ENCODE measurements at places on chromosomes 16 and 17.

DNA sequence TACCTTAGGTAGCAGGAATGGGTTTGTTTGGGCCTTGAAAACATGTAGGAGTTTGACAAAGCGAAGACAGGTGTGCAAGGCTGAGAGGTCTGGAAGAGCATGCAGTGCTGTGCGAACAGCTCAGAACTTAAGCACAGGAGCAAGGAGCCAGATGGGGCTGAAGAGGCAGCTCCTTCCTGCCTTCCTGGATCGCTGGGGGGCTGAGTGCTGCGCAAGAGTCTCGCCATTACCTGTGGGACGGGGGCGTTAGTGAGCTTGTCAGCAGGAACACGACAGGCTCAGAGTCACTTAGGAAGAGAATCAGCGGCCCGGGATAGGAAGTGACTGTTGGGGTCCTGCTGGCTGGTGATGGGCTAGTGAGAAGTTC is 464 bp upstream of the MRM1 start:
- no peak for DNase-seq

GRCh38 chr17:57357830-57358430 is 101.6 kb downstream of the MSI2 start:
- DNase-seq = no peak

GRCh38 chr17:42438600-42439567 is 15.8 kb upstream of the CAVIN1 start:
- DNase-seq = no peak

GRCh38 chr17:4503283-4504025 is 4.8 kb downstream of the SPNS2 start:
- no peak for DNase-seq

GRCh38 chr16:11156401-11156800 is 99.6 kb downstream of the SOCS1 start:
- DNase-seq = no peak

- DNase-seq = no peak
These were observed 37.1 kb downstream of the FANCA start for GRCh38 chr16:89779231-89779908.

DNA sequence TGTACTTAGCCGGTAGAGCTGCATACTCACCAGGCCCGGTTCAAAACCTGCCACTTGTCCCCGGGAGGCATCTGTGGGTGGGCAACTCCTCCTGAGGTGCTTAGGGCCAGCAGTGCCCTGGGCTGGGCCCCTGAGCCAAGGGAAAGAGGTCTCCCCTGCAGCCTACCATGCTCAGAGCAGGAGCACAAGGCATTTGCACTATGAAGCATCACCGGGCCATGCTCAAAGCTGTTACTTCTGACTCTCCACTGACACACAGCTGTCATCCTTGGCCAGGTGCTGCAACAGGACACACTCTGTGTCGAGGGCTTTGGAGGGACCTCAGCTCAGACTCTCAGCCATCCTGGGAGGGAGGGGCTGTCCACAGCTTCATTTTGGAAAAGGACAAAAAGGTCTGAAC is 37.2 kb downstream of the SLC38A8 start:
- no peak for DNase-seq

- DNase-seq = no peak
These were observed 3.1 kb upstream of the CORO7 start for GRCh38 chr16:4419402-4419959.

GRCh38 chr17:48567209-48567608 is 10.9 kb downstream of the HOXB4 start:
- DNase-seq = no peak

DNA sequence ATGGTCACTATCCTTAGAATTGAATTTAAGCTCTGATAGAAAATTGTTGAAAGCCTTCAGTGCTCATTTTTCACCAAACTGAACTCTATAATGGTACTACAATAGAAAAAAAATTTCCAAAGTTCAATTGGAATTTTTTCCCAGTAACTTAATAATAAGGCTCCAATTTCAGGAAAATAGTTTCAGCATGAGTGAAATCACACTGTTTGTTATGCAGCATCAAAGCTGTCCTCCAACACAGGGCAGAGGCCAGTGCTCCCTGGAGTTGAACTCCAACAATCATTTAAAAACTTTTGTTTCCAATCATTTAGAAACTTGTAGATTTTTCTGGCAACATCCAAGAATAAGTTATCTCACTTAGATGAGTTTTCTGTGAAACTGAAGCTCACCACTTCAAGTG is 103.1 kb upstream of the HSBP1 start:
- no peak for DNase-seq

DNA sequence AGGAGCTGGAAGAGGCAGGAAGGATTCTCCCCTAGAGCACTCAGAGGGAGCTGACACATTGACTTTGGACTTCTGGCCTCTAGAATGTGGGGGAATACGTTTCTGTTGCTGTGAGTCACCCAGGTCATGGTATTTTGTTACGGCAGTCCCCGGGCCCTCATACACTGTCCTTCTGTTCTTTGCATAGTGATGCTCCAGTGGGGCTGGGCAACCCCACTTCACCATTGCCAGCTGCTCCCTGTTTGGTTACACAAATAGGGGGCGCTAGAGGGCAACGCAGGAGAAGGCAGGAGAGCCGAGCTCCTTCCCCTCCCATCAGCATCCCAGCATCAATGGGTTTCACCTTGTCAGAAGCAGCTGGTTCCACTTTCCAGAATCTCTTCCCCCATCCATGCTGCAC is 257.7 kb upstream of the FOXF1 start:
- no peak for DNase-seq

DNA sequence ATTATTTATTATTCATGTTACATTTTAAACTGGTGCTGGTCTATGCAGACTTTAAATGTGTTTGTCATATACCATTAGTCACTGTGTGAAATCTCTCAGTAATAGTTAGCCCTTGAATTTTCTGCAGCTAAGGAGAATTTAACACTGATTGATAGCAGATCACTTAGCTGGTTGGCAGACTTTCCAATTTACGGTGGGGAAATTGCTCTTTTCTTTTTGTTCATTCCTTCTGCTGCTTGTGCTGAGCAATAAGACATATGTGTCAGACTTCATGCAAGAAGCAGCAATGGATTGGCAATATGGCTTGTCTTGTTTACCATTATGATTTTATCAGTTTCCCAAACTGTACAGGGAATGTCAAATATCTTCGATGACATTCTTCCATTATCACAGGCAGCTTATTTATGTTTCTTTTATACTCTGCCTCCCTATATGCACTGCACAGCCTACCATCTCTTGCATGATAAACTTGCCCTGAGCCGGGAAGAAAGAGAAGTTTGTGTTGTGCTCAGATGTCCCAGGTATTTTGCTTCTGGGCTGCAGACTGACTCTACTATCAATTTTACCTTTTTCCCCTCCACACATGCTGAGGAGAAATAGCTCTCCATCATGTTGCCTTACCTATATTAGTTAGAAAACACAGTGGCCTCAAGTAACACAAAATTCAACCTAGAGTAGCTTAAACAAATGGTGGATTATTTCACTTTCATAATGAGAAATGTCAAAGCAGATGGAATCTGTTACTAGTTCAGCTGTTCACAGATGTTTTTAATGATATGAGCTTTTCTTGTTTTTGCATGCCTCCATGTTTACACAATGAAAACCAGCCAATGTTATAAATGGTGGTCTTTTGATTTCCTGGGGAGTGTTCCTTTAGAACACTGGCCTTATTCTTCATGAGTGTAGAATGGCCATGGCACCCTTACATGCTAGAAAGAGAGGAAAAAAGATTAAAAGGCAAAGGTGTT is 968.1 kb upstream of the GOT2 start:
- no peak for DNase-seq

- no peak for DNase-seq
These were observed 6.9 kb upstream of the ITGA3 start for GRCh38 chr17:50048988-50049387.

DNA sequence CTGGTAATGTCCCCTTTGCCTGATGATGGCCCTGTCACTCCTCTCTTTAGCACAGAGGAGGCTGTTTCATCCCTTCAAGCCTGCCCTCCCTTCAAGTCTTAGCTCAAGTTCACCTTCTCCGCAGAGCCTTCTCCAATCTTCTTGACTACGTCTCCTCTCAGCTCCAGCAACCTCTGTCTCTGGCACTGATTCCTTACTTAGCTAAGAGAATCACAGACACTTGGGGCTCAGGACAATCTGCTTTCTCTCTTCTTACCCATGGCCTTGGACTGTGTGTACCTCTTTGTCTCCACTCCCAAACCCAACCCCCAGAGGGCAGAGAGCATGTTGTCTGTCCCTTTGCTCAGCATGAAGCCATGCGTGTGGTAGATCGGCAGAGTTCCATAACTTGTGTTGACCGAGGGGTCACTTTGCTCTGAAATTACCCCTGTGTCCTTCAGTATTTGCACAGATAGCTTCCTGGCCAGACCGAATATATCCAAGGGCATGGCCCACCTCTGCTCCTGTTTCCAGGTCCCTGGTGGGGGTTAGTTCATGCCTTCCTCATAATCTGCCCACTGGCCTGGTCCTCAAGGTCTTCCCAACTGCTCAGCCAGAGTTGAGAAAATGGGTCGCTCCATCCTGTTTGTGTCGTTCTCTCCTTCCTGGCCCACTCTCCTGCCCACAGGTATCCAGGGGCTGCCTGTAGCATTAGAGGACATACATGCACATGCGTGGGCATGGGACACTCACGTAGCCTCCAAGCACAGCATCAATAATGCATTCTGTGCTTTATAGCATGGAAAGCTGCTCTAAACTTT is 41.6 kb downstream of the MAPT start:
- no peak for DNase-seq

DNA sequence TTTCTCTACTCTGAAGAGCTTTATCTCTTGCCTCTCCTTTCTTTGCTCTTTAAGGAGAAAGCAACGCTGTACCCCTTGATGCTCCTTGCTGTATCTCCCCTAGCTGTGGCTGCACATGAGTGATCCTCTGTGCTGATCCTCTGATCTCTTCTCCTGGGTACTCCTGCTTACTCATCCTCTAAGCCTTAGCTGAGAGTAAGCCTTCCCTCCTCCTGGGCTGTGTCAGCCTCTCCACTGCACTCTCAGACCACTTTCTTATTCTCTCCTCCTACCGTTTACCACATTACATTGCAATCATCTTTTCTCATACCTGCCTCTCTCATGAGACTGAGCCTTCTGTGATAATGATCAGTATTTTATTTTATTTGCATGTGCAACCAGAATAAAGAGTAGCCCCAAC is 25.1 kb downstream of the SOX9 start:
- no peak for DNase-seq

- no peak for DNase-seq
These were observed 45.8 kb downstream of the SYT17 start for GRCh38 chr16:19213885-19214284.

- DNase-seq = no peak
These were observed 26.2 kb upstream of the TXNDC11 start for GRCh38 chr16:11768849-11769248.

DNA sequence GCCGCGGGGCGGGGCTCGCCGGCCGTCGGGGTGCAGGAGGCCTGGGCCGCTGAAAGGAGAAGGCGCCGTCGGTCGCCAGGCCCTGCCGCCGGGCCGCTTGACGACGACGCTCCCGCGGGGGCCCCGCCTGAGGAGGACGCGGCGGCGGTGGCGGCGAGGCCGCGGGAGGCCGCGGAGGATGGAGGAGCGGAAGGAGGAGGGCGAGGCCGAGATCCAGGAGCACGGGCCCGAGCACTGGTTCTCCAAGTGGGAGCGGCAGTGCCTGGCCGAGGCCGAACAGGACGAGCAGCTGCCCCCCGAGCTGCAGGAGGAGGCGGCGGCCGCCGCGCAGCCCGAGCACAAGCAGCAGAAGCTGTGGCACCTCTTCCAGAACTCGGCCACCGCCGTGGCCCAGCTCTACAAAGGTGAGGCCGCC is 430 bp downstream of the HAPSTR1 start:
- DNase-seq = no peak

DNA sequence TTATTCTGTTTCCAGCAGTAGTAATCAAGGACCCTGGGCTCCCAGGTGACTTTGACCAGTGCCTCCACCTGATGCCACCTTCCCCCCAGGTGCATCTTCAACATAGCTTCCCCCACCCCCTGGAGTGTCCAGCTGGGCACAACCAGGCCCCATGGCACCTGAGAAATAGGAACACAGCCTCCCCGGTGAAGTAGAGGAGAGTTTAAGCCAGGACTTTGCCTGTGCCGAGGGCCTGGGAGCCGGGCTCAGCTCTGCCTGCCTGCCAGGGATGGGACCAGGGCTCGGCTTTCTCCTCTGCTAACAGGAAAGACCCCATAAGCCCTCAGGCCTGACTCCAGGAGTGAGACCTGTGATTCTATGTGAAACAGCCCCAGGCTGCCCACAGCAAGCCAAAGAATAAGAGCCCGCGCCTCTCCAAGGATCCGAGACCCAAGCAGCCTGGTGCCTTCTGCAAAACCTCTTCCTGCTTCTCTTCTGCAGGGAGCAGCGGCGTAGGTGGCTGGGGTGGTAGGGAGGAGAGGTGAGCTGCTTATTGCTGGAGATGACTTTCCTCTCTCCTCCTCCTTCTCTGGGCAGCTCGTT is 16.4 kb upstream of the RBFOX3 start:
- DNase-seq = no peak

GRCh38 chr17:30780343-30780742 is 44.1 kb downstream of the CRLF3 start:
- DNase-seq = no peak

- DNase-seq = no peak
These were observed 165.4 kb downstream of the AIPL1 start for GRCh38 chr17:6269478-6269877.

- DNase-seq = no peak
These were observed 163.3 kb downstream of the PRKCA start for GRCh38 chr17:66465701-66466100.

DNA sequence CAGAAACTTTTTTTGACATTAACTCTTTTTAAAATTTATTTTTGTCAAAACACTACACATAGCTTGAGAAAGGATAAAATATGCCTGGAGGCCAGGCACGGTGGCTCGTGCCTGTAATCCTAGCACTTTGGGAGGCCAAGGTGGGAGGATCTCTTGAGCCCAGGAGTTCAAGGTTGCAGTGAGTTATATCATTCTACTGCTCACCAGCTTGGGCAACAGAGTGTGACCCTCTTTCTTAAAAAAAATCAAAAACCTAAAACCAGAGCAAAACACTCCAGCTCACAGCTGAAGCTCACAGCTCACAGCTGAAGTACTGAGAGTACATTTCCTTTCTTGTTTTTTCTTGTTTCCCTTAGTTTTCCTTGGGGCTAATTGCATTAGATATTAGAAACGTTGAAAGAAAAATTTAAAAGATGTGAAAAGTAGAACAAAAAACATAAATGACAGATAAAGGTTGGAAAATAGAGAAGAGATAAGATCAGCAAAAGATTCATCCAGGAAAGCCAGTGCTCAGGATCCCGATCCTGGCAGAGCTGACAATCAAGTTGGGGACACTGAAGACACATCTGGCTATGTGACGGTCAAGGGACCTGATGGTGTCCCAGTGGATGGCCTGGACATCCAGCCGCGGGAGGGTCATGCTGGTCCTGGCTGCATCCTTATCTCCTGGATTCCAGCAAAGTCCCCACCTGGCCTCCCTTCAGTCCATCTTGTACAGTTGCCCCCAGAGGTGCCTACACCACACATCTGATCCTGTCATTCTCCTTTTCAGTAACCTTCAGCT is 9.8 kb downstream of the CHST6 start:
- no peak for DNase-seq

GRCh38 chr16:84484579-84485254 is 19.7 kb downstream of the MEAK7 start:
- no peak for DNase-seq

GRCh38 chr17:44359458-44360143 is 4.1 kb downstream of the FAM171A2 start:
- DNase-seq = no peak

GRCh38 chr16:14286368-14287230 is 215.5 kb downstream of the MRTFB start:
- DNase-seq = no peak
